ENCODE measurements at places on chromosomes 12 and 14. TPM values are rescaled to one million over a fixed set of nuclear protein-coding genes. Genes with fewer than 3 reads are reported as not detected.

SERPINA9 gene
- not detected for total RNA-seq

ARMH4 gene
- 8.0 TPM for total RNA-seq

PTCSC3 gene
- not detected for total RNA-seq

TAS2R30 gene
- 2.0 TPM for total RNA-seq

LMNTD1 gene
- total RNA-seq = not detected

EML5 gene
- not detected for total RNA-seq
